ENCODE measurements at places on chromosomes 6 and 20. TPM values are rescaled to one million over a fixed set of nuclear protein-coding genes. Genes with fewer than 3 reads are reported as not detected.

The DCDC2 gene
- not detected for polyA plus RNA-seq

- no peaks in the 10 kb centered on the region for H3K27me3 ChIP-seq
- DNase-seq, result no peak
- peaks cover 39% of the 10 kb centered on the region for H3K36me3 ChIP-seq
- H3K27ac ChIP-seq, result no peak overlapping the region
These were observed 4.4 kb downstream of the SMIM13 start for GRCh38 chr6:11098004-11098403.

The SEL1L2 gene
- not detected for polyA plus RNA-seq

DNA sequence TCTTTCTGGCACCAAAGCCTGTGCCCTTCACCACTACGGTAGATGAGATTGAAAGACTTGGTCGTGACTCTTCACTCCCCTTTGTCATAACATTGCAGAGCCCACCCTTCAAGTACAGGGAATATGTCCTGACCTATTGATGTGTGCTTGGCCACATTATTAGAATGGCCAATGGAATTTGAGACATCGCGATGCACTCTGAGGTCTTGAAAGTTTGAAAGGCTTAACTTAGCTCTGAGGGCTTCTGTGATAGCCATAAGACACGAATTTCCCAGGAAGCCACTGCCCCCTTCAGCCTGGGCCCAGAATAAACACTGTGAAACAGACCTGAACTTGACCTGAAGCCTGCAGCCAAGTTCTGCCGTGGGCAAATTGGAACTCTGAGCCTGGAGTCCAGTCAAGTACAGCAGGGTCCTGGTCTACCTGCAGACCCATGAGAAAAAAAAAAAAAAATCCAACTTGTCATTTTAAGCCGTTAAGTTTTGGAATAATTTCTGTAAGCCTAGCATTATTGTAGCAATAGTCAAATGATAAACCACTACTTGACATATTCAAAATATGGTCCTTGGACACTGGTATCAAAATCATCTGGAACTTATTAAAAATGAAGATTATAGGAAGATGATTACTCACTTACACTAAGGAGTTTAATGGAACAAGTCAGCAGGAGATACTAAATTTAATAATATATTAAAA, 36.9 kb upstream of the TRAF3IP2 start:
- no peak overlapping the region for H3K4me3 ChIP-seq
- no peak overlapping the region for H3K27ac ChIP-seq
- no peaks in the 10 kb centered on the region for H3K27me3 ChIP-seq
- H3K4me1 ChIP-seq, result peaks cover 5% of the 10 kb centered on the region
- peak; percentile 66 for DNase-seq

DNA sequence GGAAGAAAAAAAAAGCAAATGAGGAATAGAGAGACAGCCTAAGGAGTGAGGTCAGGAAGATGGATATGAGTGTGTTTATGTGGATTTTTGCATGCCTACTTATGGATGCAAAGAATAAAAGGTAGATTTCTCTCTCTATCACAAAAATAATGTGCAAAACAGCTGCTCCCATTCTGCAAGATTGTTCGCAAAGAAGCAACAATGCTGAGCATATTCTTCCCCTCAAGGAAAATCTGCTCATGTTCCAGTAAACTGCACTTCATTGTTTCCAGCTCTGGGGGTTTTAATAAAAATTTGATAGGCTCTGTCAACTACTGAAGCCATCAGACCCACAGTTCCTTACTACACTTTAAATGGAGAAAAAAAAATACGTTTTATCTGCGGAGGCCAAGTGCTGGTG, 177.3 kb downstream of the COL9A1 start:
- no peaks in the 10 kb centered on the region for H3K36me3 ChIP-seq
- H3K27ac ChIP-seq, result peak overlapping the region; percentile 40
- no peak for DNase-seq
- no peaks in the 10 kb centered on the region for H3K4me1 ChIP-seq

The LRRC1 gene
- 0.76 TPM for polyA plus RNA-seq

GRCh38 chr6:151288712-151289398, 49.1 kb downstream of the AKAP12 start:
- no peaks in the 10 kb centered on the region for H3K36me3 ChIP-seq
- H3K4me3 ChIP-seq, result no peak overlapping the region
- H3K4me1 ChIP-seq, result peaks cover 10% of the 10 kb centered on the region

- H3K27ac ChIP-seq, result no peak overlapping the region
- H3K4me1 ChIP-seq, result peaks cover 34% of the 10 kb centered on the region
- DNase-seq, result no peak
- H3K36me3 ChIP-seq, result no peaks in the 10 kb centered on the region
These were observed 38.1 kb downstream of the SNX9 start for GRCh38 chr6:157861184-157861583.

- H3K36me3 ChIP-seq, result no peaks in the 10 kb centered on the region
- no peak overlapping the region for H3K4me3 ChIP-seq
- no peaks in the 10 kb centered on the region for H3K4me1 ChIP-seq
- H3K27me3 ChIP-seq, result no peaks in the 10 kb centered on the region
These were observed 77.7 kb downstream of the FLRT3 start for GRCh38 chr20:14259689-14260088.

GRCh38 chr20:20593447-20594170, 118.8 kb downstream of the RALGAPA2 start:
- peaks cover 5% of the 10 kb centered on the region for H3K36me3 ChIP-seq
- H3K27ac ChIP-seq, result no peak overlapping the region
- peak overlapping the region; percentile 27 for H3K4me3 ChIP-seq
- DNase-seq, result peak; percentile 49

DNA sequence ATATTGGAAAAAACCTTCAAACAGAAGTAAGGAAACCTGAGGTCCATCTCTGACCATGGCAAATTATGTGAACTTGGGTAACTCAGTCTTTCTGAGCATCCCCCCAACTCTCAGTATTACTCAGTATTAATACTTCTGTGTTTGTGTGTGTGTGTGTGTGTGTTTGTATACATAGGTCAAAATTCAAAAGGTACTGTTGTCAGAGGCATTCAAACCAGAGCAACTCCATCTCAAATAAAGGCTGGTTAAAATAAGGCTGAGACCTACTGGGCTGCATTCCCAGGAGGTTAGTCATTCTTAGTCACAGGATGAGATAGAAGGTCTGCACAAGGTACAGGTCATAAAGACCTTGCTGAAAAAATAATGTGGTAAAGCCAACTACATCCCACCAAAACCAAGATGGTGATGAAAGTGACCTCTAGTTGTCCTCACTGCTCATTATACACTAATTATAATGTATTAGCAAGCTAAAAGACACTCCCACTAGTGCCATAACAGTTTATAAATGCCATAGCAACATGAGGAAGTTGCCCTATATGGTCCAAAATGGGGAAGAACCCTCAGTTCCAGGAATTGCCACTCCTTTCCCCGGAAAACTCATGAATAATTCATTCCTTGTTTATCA, 33.3 kb upstream of the SLC22A16 start:
- H3K27ac ChIP-seq, result no peak overlapping the region
- no peaks in the 10 kb centered on the region for H3K36me3 ChIP-seq
- H3K4me3 ChIP-seq, result no peak overlapping the region
- H3K27me3 ChIP-seq, result no peaks in the 10 kb centered on the region
- no peak for DNase-seq

The HTR1E gene
- 0.02 TPM for polyA plus RNA-seq

- H3K27ac ChIP-seq, result no peak overlapping the region
- DNase-seq, result no peak
- H3K27me3 ChIP-seq, result no peaks in the 10 kb centered on the region
- H3K4me1 ChIP-seq, result peaks cover 6% of the 10 kb centered on the region
- H3K4me3 ChIP-seq, result no peak overlapping the region
These were observed 189.0 kb upstream of the PRDM1 start for GRCh38 chr6:105897131-105897530.

DNA sequence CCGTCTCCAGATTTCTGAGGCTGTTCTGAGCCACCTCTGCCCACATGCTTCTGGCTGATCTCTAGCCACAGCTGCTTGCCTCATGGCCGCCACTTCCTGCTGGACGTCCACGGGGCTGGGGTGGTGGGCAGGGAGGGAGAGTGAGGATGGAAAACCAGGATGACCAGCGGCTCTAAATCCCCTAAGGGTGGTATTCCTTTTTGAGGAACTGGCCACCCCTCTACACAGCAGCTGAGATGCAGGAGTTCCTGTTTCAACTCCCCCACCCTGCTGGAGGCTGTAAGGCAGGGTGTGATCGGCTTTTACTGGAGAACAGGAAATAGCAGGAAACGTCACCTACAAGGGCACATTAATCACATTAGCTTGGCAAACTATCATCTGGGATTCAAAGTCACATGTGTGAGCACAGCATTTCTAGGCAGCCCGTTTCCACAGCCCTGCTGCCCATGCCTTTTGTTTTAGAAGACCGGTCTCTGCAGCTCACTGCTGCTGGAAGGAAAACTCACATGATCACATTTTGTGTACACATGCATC, 181.6 kb upstream of the ECI2 start:
- no peak overlapping the region for H3K4me3 ChIP-seq
- DNase-seq, result no peak
- no peaks in the 10 kb centered on the region for H3K36me3 ChIP-seq
- peaks cover 36% of the 10 kb centered on the region for H3K4me1 ChIP-seq

DNA sequence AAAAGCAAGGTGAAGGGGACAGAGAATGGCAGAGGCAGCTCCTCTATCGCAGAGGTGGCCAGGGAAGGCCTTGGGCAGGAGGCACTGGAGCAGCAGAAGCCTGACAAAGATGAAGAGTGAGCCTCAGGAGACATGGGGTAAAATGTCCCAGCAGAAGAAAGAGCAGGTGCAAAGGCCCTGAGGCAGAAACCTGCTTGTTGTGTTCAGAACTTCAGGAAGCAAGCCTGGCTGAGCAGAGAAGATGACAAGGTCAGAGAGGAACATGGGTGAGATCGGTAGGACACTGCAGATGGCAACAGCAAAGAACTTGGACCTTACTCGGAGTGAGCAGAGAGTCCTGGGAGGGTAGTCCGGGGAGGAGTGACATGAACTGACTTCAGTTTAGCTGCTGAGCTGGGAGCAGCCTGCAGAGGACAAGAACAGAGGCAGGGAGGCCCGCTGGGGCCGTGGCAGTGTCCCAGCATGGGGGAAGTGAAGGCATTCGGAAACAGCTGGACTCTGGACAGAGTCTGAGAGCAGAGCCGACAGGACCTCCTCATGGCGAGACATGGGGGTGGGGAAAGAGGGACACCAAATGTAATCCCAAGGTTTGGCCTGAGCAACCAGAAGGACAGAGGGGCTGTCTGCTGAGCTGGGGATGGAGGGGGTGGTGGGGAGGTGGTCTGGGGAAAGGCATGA, 106.3 kb downstream of the PREX1 start:
- no peaks in the 10 kb centered on the region for H3K36me3 ChIP-seq
- H3K27me3 ChIP-seq, result no peaks in the 10 kb centered on the region
- no peak overlapping the region for H3K4me3 ChIP-seq
- H3K4me1 ChIP-seq, result no peaks in the 10 kb centered on the region
- no peak for DNase-seq

The SIM1 gene
- not detected for polyA plus RNA-seq

GRCh38 chr6:12379181-12379580, 89.0 kb downstream of the EDN1 start:
- no peaks in the 10 kb centered on the region for H3K36me3 ChIP-seq
- no peaks in the 10 kb centered on the region for H3K4me1 ChIP-seq
- no peak overlapping the region for H3K27ac ChIP-seq
- H3K27me3 ChIP-seq, result no peaks in the 10 kb centered on the region

DNA sequence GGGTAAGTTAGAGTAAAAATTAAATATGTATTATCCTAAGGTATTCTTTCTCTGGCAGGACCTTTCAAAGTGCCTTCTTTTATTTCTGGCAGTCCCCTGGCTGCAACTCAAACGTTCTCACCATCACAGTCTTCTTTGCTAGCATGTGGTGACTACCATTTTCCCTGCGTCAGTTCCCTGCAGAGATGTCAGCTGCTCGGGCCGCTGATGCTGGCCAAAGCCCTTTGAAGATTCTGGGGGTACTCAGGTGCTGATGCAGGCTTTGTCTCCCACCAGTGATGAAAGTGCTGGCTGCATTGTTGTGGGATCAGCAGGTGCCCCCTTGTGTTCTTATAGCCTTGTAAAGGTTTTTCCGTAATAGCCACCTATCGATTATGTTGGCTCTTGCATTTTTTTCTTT, 140.1 kb downstream of the BTBD3 start:
- H3K27me3 ChIP-seq, result no peaks in the 10 kb centered on the region
- H3K4me3 ChIP-seq, result no peak overlapping the region
- H3K36me3 ChIP-seq, result no peaks in the 10 kb centered on the region
- DNase-seq, result no peak
- H3K4me1 ChIP-seq, result no peaks in the 10 kb centered on the region
- H3K27ac ChIP-seq, result no peak overlapping the region

All from SK-N-SH (cell line).